GM23248 (cell line): ENCODE measurements at places on chromosomes 3 and 15.

GRCh38 chr3:30263238-30263924, 343.0 kb upstream of the TGFBR2 start:
- no peak for DNase-seq

GRCh38 chr3:79751703-79752102, 16.1 kb downstream of the ROBO1 start:
- no peak for DNase-seq

GRCh38 chr3:44208568-44208967, 33.1 kb upstream of the TOPAZ1 start:
- DNase-seq, result no peak

DNA sequence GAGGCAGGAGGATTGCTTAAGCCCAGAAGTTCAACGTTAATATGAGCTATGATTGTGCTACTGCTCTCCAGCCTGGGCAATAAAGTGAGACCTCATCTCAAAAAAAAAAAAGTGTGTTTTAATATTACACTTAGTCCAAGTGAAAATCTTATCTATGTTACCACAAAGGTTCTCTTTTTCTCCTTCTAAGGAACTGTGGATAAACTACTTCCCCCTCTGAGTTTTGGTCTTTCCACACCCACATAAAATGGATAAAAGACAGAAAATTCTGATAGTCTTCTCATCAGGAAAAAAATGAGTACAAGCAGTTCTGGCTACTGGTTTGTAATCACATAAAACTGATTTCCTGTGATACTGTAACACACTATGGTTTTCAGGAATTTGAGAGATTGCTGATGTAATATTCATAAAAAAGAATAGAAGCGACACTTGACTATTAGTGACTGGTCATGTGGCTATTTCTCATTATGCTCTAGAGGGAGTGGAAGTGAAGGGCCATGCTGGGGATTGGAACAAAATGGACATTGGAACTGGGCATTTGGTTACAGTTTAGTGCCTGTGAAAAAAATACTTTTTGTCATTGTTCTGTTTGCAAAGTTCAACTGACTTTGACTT, 68.2 kb downstream of the RYR3 start:
- DNase-seq, result no peak

- no peak for DNase-seq
Measured at GRCh38 chr15:61171209-61171608, 57.9 kb downstream of the RORA start.

GRCh38 chr3:103002425-103003176, 567.8 kb downstream of the ZPLD1 start:
- peak; percentile 7 for DNase-seq

GRCh38 chr3:129205109-129205832, 21.6 kb upstream of the CNBP start:
- no peak for DNase-seq

DNA sequence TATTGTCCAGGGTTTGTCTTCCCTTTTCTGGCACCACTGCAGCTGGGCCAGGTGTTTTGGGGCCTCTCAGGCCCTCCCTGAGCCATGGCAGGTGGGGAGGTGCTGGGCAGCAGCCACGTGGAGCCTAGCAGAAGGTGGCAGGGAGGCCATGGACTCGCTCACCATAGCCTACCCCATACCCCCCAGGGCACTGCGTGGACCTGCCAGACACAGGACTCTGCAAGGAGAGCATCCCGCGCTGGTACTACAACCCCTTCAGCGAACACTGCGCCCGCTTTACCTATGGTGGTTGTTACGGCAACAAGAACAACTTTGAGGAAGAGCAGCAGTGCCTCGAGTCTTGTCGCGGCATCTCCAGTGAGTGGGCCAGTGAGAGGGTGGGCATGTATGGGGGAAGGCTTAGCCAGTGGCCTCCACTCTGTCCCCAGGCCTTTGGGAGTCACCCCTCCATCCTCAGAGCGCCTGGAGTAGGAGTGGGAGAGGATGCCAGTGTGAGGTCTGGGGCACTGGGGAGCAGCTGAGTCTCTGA, 11.9 kb downstream of the SPINT1 start:
- no peak for DNase-seq

GRCh38 chr3:47197287-47197686, 33.4 kb upstream of the SETD2 start:
- no peak for DNase-seq

DNA sequence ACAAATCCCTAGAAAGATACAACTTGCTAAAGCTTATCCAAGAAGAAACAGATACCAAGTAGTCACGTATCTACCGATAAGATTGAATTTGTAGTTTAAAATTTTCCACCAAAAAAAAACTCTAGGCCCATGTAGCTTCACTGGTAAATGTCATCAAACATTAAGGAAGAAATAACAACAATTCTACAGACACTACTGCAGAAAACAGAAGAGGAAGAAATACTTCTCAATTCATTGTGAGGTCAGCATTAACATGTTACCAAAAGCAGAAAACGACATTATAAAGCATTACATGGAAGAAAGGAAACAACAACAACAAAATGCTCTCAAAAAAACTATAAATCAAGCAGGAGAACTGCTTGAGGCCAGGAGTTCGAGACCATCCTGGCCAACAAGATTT, 27.5 kb upstream of the TM4SF19 start:
- DNase-seq, result no peak

DNA sequence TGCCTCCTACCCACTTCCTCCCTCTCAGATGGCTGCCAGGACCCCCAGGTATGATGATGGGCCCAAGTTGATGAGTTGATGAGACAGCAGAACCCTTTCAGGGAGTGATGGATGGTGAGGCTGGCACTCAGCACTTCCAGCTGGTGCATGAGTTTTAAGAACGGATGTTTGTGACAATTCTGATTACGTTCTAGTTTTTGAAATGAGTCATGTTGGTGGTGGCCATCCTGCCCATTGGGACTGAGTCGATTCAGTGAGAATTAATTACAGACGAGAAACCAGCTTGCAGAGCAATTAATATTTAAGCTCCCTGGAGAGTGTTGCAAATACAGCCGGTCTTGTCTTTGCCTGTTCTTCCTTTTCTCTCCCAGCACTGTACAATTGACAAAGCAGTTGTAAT, 56.9 kb upstream of the NR2C2 start:
- DNase-seq, result peak; percentile 36

DNA sequence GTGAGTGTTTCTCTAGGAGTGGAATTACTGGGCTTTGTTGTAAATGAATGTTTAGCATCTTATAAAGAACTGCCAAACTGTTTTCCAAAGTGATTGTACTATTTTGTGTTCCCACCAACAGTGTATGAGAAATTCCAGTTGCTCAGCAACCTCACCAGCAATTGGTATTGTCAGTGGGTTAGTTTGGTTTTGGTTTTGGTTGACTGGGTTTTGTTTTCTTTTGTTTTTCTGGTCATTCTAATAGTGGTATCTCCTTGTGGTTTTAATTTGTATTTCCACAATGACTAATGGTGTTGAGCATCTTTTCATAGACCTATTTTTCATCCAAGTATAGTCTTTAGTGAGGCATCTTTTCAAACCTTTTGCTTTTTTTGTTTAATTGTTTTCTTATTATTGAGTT, 27.1 kb downstream of the FILIP1L start:
- DNase-seq, result peak; percentile 77

DNA sequence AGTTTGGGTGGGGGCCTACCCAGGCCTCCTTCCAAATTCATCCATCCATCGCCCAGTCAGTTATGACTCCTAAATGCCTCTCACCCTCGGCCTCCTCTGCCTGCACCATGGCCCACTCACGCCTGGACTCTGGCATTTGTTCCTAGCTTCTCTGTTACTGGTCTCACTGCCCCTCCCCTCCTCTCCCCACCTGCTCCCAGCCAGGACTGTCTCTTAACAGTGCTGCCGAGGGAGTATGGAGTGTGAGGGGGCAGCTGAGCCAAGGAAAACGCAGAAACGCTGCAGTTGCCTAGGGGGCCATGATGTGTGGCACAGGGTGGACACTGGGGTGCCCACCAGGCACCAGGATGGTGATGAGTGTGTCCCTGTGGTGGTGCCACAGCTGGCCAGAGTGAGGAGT, 3.1 kb downstream of the RCCD1 start:
- DNase-seq, result no peak

DNA sequence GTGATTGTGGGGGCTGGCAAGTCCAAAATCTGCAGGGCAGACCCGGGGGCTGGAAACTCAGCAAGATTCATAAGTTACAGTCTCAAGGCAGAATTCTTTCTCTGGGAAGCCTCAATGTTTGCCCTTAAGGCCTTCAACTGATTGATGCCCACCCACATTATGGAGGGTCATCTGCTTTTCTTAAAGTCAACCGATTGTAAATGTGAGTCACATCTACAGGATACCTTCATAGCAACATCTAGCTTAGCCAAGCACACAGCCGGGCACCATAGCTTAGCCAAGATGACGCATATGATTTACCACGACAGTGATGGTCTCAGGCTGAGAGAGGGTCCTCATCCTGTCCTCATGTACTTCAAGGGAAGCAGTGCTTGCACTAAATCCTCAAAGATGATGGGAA, 43.5 kb downstream of the IDH2 start:
- DNase-seq, result no peak

- no peak for DNase-seq
Measured at GRCh38 chr3:117586161-117586560, 876.6 kb downstream of the TUSC7 start.

- DNase-seq, result no peak
Measured at GRCh38 chr3:26422415-26422814, 200.2 kb upstream of the LRRC3B start.

- no peak for DNase-seq
Measured at GRCh38 chr15:91291673-91292072, 191.6 kb downstream of the SV2B start.

GRCh38 chr3:45933591-45933990, 9.7 kb upstream of the CXCR6 start:
- no peak for DNase-seq

DNA sequence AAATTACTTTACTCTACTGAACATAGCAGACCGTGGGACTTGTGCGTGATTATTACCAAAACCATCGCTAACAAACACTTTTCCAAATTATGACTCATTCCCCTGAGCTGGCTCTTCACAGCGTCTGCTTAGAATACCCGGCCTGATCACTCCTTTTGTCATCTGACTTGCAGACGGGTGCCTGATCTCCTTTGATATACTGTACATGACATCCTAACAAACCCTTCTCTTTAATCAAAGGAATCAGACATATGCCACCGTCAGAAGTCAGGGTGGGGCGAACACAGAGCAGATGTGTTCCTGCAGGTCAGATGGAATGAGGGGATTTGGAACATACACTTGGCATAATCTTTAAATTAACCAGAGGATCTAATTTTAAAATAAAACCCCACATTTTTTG, 48.5 kb upstream of the SH3GL3 start:
- peak; percentile 86 for DNase-seq

- no peak for DNase-seq
Measured at GRCh38 chr3:32643354-32643753, 41.6 kb upstream of the CNOT10 start.

DNA sequence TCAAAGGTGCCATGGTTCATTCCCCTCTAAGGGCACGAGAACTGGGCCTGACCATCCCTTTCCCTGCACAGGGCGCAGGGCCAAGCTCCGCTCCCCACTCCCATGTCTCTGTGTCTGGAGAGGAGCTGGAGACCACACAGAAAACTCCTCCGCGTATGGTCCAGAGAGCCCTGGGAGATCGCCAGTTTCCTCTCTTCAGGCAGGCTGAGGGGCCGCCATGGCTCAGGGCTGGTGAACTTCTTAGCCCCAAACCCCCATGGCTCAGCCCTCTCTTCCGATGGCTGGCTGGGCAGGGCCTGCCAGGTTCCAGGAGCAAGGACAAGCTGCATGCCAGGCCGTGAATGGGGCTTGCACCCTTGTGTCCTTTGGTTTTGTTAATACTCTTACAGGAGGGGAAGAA, 52.9 kb downstream of the EXOG start:
- DNase-seq, result no peak

GRCh38 chr15:63379492-63380150, 2.0 kb downstream of the CA12 start:
- DNase-seq, result peak; percentile 17

DNA sequence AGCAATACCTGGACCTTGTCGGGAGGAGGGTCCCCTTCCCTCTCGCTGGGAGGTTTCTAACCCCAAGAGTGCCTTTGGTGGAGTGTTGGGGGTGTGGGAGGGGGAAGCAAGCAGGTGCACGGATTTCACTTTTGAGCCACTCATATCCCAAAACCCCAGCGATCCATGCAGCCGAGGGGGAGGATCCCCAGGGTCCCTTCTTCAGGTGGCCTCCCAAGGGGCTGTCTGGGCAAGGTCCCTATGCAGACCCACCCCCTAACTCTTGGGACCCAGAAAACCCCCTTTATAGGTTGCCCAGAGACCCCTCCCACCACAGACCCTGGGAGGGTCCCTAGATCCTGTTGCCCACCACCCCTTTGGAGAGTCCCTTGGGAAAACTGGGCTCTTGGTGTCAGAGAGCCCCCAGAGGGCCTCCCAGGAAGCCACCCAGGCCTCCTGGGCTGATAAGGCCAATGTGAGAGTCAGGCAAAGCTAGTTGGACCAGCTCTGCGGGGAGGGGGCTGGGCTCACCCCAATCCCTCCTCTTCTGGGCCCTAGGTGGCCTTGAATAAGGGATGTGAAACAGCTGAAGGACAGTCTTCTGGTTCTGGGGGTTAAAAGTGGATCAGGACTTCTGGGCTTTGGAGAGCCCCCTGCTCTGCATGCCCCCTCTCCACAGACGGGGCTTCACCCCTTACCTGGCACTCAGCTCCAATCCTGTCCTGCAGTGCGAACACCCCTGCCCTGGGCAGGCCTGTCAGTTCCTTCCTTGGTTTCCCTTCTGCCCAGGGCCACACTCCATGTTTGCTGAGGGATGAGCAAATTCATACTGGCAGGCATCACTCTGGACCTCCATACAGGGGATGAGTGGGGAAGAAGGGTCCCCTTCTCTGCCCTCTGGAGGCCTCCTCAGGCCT, 932 bp upstream of the PLCD1 start:
- peak; percentile 26 for DNase-seq

DNA sequence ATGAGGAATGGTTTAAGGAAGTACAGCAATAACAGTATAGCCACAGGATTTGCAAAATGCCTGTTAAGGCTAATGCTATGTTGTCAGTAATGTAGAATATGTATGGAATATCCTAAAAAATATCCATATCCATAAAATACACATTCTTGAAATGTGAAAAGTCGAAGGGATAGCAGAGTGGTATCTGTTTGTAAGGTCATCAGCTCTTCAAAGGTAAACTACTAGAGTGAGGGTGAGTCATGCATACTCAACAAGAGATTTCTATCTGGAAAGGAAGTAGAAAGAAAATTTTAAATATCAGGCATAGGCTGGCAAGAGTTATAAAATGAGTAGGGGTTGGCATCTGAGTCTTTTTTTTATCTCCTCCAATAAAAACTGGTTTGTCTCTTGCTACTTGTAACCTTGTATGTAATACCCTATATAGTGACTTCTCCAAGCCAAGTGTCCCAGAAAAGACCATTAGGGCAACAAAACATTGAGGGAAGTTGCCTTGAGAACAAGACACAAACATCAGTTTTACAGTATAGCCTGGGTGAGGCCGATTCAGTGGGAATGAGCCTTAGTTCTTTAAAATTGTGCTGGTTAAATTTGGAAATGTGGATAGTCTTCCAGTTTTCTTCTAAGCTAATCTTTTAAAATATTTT, 103.1 kb downstream of the SPATA16 start:
- DNase-seq, result no peak

DNA sequence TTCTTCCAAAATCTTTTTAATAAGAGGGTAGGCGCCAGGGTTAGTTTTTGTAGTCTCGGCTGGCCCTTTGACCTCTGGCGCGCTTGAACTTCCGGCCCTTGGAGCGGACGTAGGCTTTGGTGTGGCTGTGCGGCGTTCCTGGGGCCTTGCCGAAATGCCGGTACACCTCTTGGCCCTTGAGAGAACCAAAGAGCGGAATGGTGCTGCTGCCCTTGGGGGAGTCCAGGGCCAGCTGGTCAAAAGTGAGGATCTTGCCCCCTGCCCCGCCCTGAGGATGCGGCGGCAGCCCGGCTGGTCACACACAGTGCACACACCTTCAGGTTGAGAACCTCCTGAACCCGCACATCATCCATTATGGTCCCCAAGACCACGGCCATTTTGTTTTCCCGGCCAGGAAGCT, 20.0 kb upstream of the CHRNB4 start:
- no peak for DNase-seq
